Bronchial epithelial cell (primary cell): ENCODE measurements at places on chromosomes 5 and 9. TPM values are rescaled to one million over a fixed set of nuclear protein-coding genes. Genes with fewer than 3 reads are reported as not detected.

The GPSM1 gene
- 12.3 and 13.4 TPM in 2 replicates for total RNA-seq

The NAIF1 gene
- total RNA-seq: 10.3 and 12.4 TPM in 2 replicates

The YTHDC2 gene
- total RNA-seq: 17.1 and 21.5 TPM in 2 replicates

The LCN2 gene
- total RNA-seq: 48.4 and 110 TPM in 2 replicates

The PRRX2 gene
- 0.13 TPM in 1 of 2 replicates, not detected in the other for total RNA-seq

The SAXO1 gene
- total RNA-seq: not detected in 2 replicates

The MYMK gene
- total RNA-seq: not detected in 2 replicates

The MOB3B gene
- 0.38 and 1.1 TPM in 2 replicates for total RNA-seq

The OR4F3 gene
- not detected in 2 replicates for total RNA-seq

The LRRC19 gene
- total RNA-seq: not detected in 2 replicates

The DMGDH gene
- 11.6 and 15.1 TPM in 2 replicates for total RNA-seq

The GRM6 gene
- total RNA-seq: not detected in 2 replicates

The KCNV2 gene
- total RNA-seq: not detected in 2 replicates

The SLC46A2 gene
- total RNA-seq: not detected in 2 replicates
